ENCODE measurements at places on chromosomes 4 and X.

- no peak for DNase-seq
Measured at GRCh38 chr4:127304356-127304755, 328.4 kb upstream of the INTU start.

GRCh38 chrX:55489314-55490009, at the start of gene USP51:
Gene USP51, minus strand, starts transcription at chrX:55489848. Its CDS starts 909 bp downstream, at chrX:55488939.
- DNase-seq, result peak; percentile 72

DNA sequence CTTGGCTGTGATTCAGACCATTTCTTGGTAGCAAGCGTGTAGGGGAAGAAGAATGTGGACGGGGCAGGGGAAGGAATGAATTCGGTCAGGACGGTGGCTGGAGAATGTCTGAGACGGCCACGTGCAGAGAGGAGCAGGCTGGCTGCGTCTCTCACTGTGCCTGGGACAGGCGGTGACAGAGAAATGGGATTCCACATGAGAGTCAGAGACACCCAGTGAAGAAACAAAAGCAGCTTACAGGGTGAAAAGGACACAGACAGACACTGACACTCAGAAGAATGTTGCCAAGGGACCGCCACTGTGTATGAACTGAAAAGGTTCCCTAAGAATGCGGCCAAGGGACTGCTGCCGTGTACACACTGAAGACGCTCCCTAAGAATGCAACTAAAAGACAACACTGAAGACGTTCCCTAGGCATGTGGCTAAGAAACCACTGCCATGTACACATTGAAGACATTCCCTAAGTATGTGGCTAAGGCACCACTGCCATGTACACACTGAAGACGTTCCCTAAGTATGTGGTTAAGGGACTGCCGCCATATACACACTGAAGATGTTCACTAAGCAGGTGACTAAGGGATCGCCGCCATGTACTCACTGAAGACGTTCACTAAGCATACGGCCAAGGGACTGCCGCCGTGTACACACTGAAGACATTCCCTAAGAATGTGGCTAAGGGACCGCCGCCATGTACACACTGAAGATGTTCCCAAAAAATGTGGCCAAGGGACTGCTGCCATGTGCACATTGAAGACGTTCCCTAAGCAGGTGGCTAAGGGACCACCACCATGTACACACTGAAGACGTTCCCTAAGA, 49.1 kb downstream of the DHRSX start:
- DNase-seq, result peak; percentile 76

DNA sequence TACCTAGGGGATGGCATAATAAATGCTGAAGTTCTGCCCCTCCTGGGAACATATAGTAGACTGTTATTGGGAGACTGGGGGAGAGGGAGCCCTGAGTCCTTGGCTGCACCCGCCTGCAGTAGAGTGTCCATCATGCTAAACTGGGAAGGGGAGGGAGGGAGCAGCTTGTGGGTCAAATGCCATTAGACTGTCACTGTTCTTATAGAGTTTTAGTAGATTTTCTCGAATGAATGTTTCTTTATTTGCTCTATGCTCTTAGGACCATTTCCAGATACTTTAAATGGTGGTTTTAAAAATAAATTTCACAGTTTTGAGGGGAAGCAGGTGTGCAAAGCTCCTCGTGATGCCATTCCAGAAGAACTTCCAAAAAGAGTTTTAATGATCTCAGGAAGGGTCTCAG, 111.6 kb upstream of the USP9X start:
- DNase-seq, result no peak

DNA sequence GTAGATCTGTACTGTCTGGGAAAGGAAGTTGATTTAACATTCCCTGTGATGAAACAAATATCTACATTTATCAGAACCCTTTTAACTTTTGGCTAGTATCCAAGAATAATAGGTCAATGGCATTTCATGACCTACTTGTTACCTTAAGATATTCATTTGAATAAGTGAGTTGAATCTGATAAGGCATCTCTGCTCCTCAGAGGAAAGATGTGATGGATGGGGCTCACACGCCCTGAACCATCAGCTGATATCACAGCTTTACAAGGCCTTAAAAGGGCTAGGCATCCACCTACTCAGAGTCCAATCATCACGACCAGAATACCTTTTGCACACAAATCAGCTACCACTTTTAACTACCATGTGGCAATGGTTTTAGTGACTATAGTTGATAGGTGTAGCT, 90.2 kb upstream of the PDLIM3 start:
- DNase-seq, result no peak

- DNase-seq, result no peak
Measured at GRCh38 chr4:12562021-12562420, 922.1 kb downstream of the RAB28 start.

- no peak for DNase-seq
Measured at GRCh38 chr4:2457481-2458295, 11.2 kb upstream of the RNF4 start.

GRCh38 chr4:55876387-55876786, 22.9 kb downstream of the EXOC1 start:
- no peak for DNase-seq

DNA sequence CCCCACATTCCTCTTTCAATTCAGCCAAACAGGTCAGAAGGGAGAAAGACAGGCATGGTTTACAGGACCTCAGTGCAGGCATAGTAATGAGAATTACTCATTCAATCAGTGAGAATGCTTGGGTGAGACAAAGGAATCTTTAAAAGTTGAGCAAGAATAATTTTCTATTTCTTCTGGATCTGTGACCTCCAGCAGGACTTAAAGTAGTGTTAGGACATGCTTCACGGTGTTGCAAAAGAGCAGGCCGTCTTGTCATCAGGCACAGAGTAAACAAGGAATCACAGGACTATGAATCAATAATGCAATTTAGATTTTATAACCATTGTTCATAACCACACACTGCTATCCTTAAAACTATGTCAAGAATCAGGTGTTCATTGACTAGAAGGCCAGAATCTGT, 130.6 kb upstream of the GLRA2 start:
- no peak for DNase-seq

DNA sequence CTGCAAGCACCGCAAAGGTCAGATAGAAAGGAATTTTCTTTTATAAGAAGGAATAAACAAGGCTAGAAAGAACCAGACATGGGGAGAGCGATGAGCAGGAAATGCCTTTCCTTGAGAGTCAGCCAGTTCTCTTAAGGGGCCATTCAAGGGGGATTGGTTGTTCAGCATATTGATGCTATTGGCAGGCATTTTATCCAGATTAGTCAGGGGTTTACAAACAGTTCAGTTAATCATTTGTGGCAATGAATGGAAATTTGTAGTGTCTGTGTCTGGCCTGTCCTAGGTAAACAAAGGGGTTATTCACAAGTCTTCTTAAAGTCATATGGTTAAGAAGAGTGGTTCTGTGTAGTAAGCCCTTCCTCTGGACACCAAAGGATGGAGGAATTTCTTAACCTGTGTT, 184.7 kb upstream of the FRMPD4 start:
- DNase-seq, result peak; percentile 42

DNA sequence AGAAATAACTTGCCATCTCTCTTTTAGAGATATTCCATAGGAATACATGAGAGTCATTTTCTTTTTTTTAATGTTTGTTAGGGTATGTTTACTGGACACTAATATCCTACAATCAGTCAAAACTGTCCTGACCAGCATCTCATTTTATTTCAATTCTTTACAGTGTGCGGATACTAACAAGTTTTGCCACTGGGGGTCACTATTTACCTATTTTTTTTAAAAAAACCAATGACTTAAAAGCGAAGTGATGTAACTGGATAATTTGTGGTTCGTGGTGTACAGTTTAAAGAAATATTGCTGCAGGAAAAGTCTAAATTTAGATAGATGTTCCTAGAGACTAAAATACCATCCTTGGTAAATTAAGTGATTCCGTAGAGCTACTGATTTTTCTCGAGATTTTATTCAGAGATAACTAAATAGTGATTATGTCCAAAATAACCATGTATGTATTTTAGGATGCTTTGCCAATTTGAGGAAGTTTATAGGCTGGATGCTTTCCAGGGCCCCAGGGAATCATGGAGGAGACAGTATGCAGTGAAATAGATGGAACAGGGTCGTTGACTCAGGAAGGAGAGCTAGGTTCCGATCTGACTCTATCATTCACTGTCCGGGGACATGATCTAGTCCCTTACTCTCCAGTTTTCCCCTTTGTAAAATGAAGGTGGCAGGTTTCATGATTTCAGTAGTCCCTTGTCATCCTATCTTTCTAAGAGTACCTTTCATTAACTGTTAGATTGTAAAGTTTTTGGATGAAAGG, 34.0 kb upstream of the GNPDA2 start:
- DNase-seq, result peak; percentile 52

DNA sequence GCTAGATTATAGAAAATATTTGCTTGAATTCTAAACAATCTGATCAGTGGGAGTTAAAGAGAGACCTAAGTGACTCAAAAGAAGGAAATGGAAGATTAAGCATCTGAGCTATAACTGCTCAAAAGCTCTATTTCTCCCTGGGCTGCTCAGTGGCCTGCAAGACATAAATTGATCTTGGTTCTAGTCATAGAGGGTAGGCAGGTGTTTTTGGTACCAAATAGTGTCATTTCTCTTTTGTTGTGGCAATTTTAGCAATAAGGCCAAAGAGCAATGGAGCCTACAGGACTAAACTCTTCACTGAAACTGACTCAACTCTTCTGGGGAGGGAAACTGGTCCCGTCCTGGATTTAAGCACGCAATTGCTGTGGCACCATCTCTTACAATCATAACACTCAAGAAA, 33.9 kb upstream of the BMP2K start:
- DNase-seq, result no peak

Measured in neural progenitor cell (in vitro differentiated cells).